Natural killer cell (primary cell): ENCODE measurements at places on chromosomes 6 and 20.

- H3K36me3 ChIP-seq, result no peaks in the 10 kb centered on the region
- H3K27me3 ChIP-seq, result no peaks in the 10 kb centered on the region
- H3K4me1 ChIP-seq, result no peaks in the 10 kb centered on the region
- no peak overlapping the region for H3K27ac ChIP-seq
These were observed 262.8 kb upstream of the MAP3K7 start for GRCh38 chr6:90849686-90850085.

GRCh38 chr6:24967211-24967610 is 31.5 kb upstream of the RIPOR2 start:
- peak overlapping the region; percentile 24 for H3K27ac ChIP-seq
- no peak overlapping the region for H3K4me3 ChIP-seq
- H3K27me3 ChIP-seq, result no peaks in the 10 kb centered on the region
- DNase-seq, result no peak
- H3K4me1 ChIP-seq, result peaks cover 38% of the 10 kb centered on the region

GRCh38 chr20:32091888-32092346 is 17.6 kb upstream of the TM9SF4 start:
- H3K27me3 ChIP-seq, result no peaks in the 10 kb centered on the region
- H3K27ac ChIP-seq, result no peak overlapping the region
- no peak overlapping the region for H3K4me3 ChIP-seq
- H3K4me1 ChIP-seq, result no peaks in the 10 kb centered on the region
- no peaks in the 10 kb centered on the region for H3K36me3 ChIP-seq

DNA sequence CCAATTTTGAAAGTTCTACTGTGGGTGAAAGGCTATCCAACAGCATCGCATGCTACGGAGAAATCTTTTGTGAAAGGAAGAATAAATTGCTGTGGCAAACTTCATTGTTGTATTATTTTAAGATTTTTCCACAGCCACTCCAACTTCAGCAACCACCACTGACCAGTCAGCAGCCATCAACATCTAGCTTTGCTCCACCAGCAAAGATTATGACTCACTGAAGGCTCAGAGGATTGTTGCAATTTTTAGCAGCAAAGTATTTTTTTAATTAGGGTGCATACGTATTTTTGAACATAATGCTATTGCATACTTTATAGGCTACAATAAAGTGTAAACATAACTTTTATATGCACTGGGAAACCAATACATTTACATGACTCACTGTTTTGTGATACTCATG is 493.5 kb downstream of the TFAP2A start:
- H3K27ac ChIP-seq, result no peak overlapping the region
- no peak for DNase-seq
- no peak overlapping the region for H3K4me3 ChIP-seq
- no peaks in the 10 kb centered on the region for H3K27me3 ChIP-seq
- H3K4me1 ChIP-seq, result no peaks in the 10 kb centered on the region

DNA sequence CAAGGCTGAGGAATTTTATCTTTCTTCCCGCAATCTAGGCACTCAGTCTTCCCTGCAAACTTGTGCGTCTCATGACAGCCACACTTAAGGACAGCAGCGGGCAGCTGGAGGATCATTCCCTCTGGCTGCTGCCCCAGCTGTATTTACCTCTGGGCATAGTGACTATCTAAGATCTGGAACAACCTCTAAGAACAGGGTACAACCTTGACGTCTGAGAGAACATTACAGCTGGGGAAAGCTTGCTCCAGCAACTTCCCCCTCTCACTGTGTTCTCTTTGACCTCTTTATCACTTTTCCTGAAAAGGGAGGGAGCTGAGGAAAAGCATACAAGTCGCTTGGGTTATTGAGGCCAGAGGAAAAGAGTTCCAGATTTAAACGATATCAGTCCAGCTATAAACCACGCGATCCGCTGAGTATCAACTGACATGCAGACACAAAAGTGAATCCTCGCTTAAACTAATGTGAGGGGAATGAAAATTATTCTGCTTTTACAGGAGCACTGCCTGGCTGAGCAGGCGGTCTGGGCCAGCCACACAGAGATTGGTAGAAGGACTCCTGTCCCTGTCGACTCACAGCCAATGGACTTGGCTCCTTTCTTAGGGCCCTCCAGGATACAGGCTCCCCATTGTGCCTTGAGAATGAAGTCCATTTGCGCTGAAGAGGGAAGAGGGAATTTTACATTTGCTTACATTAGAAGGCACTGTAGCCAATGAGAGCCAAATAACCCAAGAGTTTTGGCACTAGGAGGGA is 153.3 kb downstream of the QRSL1 start:
- H3K27ac ChIP-seq, result no peak overlapping the region
- no peak overlapping the region for H3K4me3 ChIP-seq
- no peaks in the 10 kb centered on the region for H3K27me3 ChIP-seq

GRCh38 chr20:53827292-53828087 is 233.9 kb upstream of the ZNF217 start:
- H3K4me1 ChIP-seq, result peaks cover 13% of the 10 kb centered on the region
- DNase-seq, result no peak
- H3K27ac ChIP-seq, result no peak overlapping the region
- no peaks in the 10 kb centered on the region for H3K27me3 ChIP-seq
- H3K4me3 ChIP-seq, result no peak overlapping the region

- H3K36me3 ChIP-seq, result no peaks in the 10 kb centered on the region
- no peaks in the 10 kb centered on the region for H3K4me1 ChIP-seq
- H3K27me3 ChIP-seq, result no peaks in the 10 kb centered on the region
- no peak for DNase-seq
- no peak overlapping the region for H3K4me3 ChIP-seq
These were observed 13.6 kb upstream of the RBM24 start for GRCh38 chr6:17267566-17267965.

DNA sequence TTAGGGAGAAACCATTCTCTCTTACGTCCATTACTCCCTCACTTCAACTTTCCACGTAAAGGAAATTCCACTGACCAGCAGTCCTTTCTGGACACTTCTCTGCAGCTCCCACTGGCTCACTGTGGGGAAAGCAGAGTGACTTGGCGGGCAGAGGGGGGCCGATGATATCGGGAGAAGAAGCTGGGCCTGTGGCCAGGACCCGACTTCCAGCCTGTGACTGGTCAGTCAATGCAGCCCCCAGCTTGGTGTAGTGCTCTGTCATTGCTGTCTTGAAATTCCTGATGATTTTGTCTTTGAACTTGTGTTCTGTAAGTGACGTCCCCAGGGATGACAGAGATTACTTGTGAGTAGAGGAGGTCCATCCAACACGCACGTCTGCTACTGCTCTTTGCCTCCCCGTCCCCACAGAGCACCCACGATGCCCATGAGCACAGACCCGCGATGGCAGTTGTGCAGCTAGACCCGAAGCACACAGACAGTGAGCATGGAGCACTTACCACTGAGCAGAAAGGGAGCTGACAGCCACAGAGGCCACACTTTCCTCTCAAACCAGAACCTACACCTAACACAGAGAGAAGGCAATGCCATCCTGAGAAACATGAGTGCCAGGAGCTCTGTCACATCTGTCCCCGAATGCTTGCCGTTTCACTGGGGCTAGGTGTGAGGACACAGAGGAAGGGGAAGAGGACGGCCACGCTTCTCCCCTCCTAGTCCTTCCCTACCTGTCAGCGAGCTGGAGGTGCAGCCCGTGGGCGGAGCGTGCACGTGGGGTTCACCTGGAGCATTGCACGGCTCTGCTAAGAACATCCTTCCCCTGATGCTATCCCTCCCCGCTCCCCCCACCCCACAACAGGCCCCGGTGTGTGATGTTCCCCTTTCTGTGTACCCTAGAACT is 25.7 kb downstream of the DACT2 start:
- H3K4me1 ChIP-seq, result no peaks in the 10 kb centered on the region
- H3K27me3 ChIP-seq, result no peaks in the 10 kb centered on the region
- no peak for DNase-seq
- no peak overlapping the region for H3K4me3 ChIP-seq

DNA sequence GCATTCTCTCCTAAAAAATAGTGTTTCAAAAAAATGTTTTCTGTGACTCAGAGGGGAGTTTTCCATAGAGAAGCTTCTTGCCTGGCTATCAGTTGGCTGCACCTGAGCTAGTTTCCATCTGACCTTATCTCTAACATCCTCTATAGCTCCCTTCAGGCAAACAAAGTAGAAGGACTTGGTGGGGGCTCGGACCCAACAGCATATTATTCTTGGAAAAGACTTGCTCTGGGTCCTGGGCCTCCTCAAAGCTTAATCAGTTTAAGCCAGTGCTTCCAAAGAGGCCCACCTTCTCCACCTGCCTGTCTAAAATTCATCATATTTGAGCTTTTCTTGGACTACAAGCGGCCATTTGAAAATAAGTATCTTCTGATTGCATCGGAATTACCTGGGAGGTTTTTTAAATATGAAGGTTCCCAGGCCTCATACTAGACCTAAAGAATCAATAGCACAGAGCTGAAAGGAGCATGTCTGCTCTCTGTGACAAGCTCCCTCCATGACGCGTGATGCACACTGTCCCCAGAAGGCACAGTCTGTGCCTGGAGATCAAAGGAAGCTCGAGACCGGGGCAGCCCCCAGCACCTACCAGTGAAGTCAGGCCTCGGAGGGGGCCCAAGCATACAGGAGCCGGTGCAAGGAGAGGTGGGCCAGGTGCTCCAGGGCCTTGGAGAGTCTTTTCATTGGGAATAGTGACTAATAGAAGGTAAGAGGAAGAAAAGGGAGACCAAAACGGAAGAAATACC is 80.6 kb upstream of the HIVEP1 start:
- DNase-seq, result no peak
- no peaks in the 10 kb centered on the region for H3K4me1 ChIP-seq
- no peak overlapping the region for H3K27ac ChIP-seq
- H3K4me3 ChIP-seq, result no peak overlapping the region

- H3K4me3 ChIP-seq, result no peak overlapping the region
- peak overlapping the region; percentile 75 for H3K27ac ChIP-seq
- H3K27me3 ChIP-seq, result no peaks in the 10 kb centered on the region
- peaks cover 6% of the 10 kb centered on the region for H3K4me1 ChIP-seq
- no peak for DNase-seq
These were observed 57.0 kb upstream of the PREP start for GRCh38 chr6:105459864-105460263.

GRCh38 chr6:14925699-14926026 is 320.2 kb upstream of the JARID2 start:
- no peak overlapping the region for H3K4me3 ChIP-seq
- no peak for DNase-seq
- no peaks in the 10 kb centered on the region for H3K27me3 ChIP-seq
- H3K36me3 ChIP-seq, result no peaks in the 10 kb centered on the region
- H3K4me1 ChIP-seq, result peaks cover 24% of the 10 kb centered on the region
